ENCODE measurements at places on chromosomes 6 and 20. TPM values are rescaled to one million over a fixed set of nuclear protein-coding genes. Genes with fewer than 3 reads are reported as not detected.

MATN4 gene
- 1.3 TPM for polyA plus RNA-seq

- DNase-seq, result no peak
Measured at GRCh38 chr20:2585811-2586210, 49.4 kb downstream of the TMC2 start.

GRCh38 chr6:39617520-39617919, 107.7 kb downstream of the KIF6 start:
- DNase-seq, result no peak

GRCh38 chr6:27503436-27504030, 30.6 kb upstream of the ZNF184 start:
- DNase-seq, result peak; percentile 81

- no peak for DNase-seq
Measured at GRCh38 chr6:25486550-25486949, 165.5 kb upstream of the SCGN start.

GRCh38 chr6:7203939-7204338, 96.2 kb downstream of the RREB1 start:
- no peak for DNase-seq

GRCh38 chr6:55916188-55916587, 40.8 kb upstream of the BMP5 start:
- DNase-seq, result no peak
